ENCODE measurements at places on chromosomes 7 and 10.

GRCh38 chr10:70038923-70039322 lies 13.7 kb upstream of the MACROH2A2 start:
- no peak for DNase-seq

DNA sequence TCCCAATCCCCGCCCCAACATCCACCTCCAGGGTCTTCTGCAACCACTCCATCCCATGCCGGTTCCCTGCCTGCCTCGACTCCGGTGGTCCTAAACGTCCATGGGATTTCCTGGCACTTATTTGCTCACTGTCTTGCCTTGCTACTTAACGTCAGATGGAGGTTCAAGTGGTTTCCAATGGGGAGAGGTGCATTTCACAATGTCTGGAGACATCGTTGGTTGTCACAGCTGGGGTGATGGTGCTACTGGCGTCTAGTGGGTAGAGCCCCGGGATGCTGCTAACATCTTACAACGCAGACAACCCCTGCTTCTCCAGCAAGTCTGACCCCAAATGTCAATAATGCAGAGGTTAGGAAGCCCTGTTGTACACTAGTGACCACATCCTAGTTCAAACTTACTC lies 82.9 kb upstream of the ANLN start:
- DNase-seq = no peak

DNA sequence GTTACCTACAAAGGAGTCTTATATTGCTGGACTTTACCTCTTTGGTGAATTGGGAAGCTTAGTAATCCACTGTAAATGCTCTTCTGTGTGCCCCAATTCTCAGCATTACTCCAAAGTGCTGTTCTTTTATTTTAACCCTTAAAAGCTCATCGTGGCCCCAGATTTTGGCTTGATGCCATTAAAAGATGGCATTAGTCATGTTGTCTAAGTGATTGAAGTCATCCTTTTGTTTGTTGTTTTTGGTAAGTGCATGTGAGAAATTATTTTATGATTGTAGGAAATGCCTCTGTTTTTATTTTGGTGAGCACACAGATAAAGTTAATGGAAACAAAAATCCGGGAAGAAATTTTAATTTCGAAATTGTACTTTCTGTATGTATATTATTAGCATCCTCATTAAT lies 82.5 kb upstream of the GATA3 start:
- DNase-seq = no peak

GRCh38 chr7:32901629-32902028 lies 10.1 kb upstream of the KBTBD2 start:
- no peak for DNase-seq

DNA sequence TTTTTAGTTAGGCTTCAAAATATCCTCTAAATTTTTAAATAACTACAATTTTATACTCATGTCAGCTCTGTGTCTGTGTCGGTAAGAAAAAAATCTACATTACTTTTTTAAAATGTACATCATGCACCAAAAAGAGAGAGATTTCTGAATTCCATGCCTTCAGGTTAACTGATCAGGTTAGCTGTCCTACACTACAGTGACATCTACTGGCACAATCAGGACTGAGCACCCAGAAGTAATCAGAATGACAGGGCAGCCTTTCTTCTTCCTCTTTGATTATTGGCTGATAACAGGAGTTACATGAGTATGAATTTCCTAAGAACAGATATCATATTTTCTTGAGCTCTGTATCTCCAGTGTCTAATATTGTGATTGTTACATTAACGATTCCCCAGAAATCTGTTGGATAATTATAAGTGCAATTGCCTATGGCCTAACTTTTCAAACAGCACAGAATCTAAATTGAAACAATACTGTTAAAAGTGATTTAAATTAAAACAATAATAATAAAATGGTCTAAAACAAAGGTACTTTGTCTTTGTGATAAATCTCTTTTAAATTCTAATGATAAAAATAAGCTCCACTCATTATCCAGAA lies 41.8 kb upstream of the HYCC1 start:
- DNase-seq = peak; percentile 76

GRCh38 chr10:112687647-112688046 lies 240.6 kb downstream of the VTI1A start:
- peak; percentile 84 for DNase-seq

GRCh38 chr10:27624941-27625340 lies 120.7 kb downstream of the MKX start:
- DNase-seq = no peak

- DNase-seq = no peak
Measured at GRCh38 chr10:116699049-116699448, 43.3 kb downstream of the HSPA12A start.

- no peak for DNase-seq
Measured at GRCh38 chr7:8254215-8254614, 7.8 kb downstream of the ICA1 start.

- no peak for DNase-seq
Measured at GRCh38 chr10:371515-371914, 236.3 kb downstream of the ZMYND11 start.

GRCh38 chr7:65304175-65304574 lies 69.5 kb upstream of the ZNF92 start:
- no peak for DNase-seq

DNA sequence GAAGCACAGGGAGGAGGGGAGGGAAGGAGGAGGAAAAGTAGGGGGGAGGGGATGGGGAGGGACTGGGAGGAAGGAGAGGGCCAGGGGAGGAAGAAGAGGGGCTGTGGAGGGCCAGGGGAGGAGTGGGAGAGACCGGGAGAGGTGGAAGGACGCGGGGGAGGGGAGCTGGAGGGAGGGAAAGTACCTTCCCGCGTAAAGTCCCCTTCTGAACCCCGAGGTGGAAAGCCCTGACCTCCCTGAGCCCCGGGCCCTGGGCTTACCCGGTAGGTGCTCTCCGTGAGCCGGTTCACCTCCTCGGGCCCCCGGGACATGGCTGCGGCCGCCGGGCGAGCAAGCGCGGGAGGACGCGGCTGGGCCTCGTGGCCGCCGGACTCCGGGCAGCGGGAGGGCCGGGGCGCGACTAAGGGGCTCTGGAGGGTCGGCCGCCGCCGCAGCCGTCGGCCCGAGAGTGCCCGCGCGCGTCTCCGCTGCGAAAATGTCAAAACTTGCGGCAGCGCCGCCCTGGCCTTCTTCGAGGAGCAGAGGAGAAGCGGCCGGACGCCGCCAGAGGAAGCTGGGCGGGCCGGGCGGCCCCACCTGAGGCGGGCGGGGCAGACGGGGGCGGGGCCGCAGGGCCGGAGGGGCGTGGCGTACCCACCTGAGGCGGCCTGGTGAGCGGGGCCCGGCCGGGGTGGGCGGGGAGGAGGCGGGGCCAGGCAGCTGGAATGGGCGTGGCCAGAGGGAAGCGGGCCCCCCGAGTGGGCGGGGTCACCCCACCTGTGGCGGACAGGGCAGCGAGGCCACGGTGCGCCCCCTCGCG lies at the start of gene BAIAP2L1:
BAIAP2L1 (minus strand) TSS at position 549 of the 799 bp plus-strand sequence; CDS start at position 311, 238 bp downstream.
- DNase-seq = peak; percentile 29

GRCh38 chr10:47440207-47440606 lies 43.7 kb downstream of the ANXA8 start:
- no peak for DNase-seq

DNA sequence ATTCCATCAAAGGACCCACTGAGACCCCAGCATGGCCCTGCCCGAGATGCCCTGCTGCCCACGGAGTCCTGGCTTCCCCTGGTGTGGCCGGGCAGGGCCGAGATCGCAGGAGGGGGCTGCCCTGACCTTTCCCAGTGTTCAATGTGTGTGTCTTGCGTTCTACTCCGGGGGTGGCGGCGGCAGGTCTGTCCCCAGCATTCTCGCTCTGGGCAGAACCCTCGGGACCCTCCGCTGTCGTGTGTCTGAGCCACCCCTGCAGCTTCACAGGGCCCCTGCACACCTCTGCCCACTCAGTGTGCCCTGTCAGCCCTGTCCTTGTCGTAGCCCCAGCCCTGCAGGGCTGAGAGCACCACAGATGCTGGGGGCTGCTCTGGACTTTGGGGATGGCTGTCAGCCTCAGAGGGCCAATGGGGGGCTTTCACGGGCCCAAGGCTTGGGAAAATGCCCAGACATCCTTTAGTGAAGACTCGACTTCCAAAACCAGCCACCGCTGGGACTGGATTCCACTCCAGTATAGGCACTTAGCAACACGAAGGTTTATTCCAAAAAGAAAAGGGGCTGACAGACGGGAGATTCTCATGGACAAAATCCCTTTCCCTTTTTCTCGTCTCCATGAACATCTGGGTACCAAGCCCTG lies 30.0 kb upstream of the KNDC1 start:
- DNase-seq = no peak

GRCh38 chr10:1933215-1933614 lies 195.9 kb upstream of the ADARB2 start:
- DNase-seq = no peak

- DNase-seq = no peak
Measured at GRCh38 chr7:2066251-2066919, 166.4 kb downstream of the MAD1L1 start.

DNA sequence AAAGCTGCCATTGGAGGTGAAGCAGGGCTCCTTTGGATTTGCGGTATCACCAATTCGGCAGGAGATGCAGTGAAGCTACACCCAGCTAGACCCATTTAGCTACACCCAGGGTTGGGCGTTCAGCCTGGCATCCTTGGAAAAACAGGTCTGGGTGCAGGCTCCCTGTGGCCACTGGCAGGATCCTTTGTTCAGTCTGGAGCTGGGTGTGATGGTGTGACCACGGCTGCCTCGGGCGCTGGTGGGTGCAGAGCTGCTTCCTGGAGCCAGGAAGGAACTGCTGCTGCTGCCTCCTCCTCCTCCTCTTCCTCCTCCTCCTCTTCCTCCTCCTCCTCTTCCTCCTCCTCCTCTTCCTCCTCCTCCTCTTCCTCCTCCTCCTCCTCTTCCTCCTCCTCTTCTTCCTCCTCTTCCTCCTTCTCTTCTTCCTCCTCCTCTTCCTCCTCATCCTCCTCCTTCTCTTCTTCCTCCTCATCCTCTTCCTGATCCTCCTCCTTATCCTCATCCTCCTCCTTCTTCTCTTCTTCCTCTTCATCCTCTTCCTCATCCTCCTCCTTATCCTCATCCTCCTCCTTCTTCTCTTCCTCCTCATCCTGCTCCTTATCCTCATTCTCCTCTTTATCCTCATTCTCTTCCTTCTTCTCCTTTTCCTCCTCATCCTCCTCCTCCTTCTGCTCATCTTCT lies 84.0 kb downstream of the GRK5 start:
- DNase-seq = no peak

- no peak for DNase-seq
Measured at GRCh38 chr10:71191019-71191418, 21.4 kb upstream of the UNC5B start.

GRCh38 chr7:35878351-35878750 lies 77.5 kb downstream of the SEPTIN7 start:
- DNase-seq = peak; percentile 15
